ENCODE measurements at places on chromosomes 3 and 15.

- DNase-seq, result no peak
Measured at GRCh38 chr3:98705694-98706093, 57.4 kb upstream of the ST3GAL6 start.

- no peak for DNase-seq
Measured at GRCh38 chr3:15633159-15633558, 31.6 kb downstream of the BTD start.

GRCh38 chr3:4052706-4053105 lies 250.5 kb upstream of the SETMAR start:
- no peak for DNase-seq

GRCh38 chr3:104132566-104133403 lies 1233.9 kb upstream of the ALCAM start:
- DNase-seq, result no peak

DNA sequence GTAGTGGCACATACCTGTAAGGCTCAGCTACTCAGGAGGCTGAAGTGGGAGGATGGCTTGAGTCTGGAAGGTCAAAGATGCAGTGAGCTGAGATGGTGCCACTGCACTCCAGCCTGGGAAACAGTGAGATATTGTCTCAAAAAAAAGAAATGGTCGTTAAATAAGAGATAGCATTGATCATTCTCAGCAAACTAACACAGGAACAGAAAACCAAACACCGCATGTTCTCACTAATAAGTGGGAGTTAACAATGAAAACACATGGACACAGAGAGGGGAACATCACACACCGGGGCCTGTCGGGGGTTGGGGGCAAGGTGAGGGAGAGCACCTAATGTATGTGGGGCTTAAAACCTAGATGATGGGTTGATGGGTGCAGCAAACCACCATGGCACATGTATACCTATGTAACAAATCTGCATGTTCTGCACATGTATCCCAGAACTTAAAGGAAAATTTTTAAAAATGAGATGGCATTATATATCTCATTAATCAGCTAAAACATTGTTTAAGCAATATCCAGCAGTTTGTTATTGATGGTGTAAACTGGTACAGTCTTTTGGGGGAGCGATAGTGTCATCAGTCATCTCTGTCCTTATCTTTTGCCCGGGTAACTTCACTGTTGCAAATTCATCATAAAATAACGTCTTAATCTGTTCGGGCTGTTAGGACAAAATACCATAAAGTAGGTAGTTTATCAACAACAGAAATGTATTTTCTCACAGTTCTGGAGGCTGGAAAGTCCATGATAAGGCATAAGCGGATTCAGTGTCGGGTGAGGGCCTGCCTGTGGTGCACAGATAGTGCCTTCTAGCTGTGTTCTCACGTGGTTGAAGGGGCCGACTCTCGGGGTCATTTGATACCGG lies 1.7 kb upstream of the MAN2A2 start:
- DNase-seq, result no peak

DNA sequence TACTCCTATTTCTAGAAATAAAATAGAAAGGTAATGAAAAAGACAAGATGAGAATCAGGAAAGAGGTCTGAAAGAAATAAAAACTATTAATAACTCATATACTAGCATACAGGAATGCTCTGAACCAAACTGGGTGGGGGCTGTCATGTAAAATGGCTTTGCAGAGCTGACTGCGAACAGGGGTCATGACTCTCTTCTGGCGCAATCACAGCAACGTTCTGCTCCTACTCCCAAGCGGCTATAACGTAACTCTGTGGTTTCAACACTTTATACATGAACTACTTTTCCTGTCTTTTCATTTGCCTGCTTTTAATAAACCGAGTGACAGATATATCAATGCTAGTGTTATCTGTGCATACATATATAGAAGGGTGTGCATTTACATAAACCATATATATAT lies 116.7 kb downstream of the DLG1 start:
- DNase-seq, result no peak

DNA sequence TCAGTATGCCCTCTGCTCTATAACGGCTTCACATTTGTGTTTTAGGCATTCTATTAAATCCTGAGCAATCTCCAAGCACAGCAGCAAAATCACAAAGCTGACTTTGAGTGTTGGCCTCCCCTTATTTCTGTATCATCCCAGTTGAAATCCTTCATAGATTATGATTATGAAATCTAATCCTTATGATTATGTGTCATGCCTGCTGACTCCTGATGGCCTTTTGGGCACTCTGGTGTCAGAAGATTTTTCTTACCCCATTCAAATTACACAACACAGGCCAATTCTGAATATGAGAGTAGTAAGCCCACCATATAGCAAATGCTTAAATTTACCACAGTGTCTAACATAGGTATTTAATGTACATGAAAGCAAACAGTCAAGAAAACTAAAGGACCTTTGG lies 34.3 kb downstream of the CDV3 start:
- DNase-seq, result no peak

DNA sequence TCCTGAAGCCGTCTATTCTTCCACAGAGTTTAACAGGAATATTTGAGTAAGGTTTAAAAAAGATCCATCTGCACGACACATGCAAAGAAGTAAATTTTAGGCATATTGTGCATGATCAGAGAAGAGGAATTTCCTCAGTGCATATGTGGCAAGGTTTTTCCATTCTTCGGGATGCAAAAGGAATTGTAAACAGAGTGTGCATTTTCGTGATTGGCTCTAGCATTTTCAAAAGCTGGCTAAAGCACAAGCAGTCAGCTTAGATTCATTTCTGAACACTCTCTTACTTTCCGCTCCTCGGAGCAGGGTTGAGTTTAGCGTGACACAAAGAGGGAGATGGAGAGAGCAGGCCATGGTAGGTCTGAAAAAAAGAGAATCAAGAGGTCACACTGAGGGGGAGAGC lies 128.2 kb downstream of the ADAMTS9 start:
- no peak for DNase-seq

DNA sequence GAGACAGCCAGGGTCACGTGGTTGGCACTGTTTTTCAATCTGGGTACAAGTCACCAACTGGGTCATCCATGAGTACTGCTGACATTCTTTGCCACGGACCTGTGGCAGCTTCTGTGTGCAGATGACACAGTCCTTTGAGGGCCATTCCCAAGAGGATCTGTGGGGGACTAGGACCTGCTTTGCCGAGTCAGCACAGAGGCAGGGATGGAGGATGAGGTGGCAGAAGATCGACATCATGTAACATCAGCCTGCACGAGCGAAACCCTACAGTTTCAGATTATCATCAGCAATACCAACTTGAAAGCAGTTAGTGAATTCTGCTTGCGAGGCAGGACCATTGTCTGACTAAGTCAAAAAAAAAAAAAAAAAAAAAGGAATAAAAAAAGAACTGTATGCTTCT lies 227.7 kb downstream of the FOXP1 start:
- peak; percentile 27 for DNase-seq

GRCh38 chr3:143628971-143629370 lies 219.3 kb downstream of the SLC9A9 start:
- no peak for DNase-seq

DNA sequence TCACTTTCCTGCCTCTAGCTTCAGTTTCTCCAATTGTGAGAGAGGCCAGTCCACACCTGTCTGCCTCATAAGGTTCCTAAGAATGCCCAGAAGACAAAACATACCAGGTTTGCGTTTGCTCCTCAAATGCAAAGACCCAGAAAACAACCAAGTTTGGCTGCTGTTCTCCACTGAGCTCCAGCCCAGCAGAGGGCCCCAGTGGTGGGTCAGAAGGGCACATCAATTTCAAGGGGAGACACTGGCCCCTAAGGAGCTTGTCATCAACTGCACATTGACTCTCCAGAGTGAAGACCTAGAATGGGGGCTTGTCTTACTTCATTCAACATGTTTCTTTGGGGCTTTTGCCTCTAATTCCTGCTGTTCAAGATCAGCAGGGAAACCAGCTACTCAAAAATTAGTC lies 127.9 kb upstream of the SLC6A11 start:
- no peak for DNase-seq

DNA sequence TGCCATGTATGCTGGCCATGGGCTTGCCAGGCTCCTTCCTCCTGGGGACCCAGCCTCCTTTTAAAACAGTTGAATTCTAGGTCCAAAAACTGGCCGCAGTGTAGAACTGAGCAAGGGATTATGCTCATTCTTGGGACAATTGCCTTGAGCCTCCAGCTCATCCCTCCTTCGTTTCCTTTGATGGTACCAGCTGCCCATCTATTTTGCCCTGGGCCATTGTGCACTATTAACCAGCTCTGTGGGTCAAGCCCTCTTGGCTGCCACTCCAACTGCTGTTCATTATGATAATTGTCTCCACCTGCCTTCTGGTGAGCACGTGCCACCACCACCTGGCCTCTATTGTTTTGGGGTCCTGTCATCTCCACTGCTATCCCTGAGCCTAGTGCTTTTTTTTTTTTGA lies 75.8 kb upstream of the SYN2 start:
- no peak for DNase-seq

DNA sequence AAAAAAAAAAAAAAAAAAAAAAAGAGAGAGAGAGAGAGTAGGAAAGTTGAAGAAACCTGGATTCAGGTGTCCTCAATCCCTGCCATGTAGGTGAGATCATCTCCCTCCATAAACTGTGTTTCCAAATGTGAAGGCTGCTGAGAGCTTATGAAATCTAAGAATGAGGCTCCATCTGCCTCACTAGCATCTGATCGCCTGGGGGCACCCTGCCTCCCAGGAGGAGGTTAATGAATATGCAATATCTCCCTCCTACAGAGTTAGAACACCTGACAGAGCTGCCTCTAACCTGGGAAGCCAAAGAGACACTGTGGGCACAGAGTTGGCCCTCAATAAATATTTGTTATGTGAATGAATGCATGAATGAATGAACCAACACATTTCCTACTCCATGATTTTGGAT lies 23.8 kb upstream of the ZNF148 start:
- DNase-seq, result no peak

GRCh38 chr3:16704941-16705340 lies 99.7 kb upstream of the DAZL start:
- DNase-seq, result no peak

GRCh38 chr15:68158046-68158628 lies 47.0 kb downstream of the CALML4 start:
- DNase-seq, result no peak

DNA sequence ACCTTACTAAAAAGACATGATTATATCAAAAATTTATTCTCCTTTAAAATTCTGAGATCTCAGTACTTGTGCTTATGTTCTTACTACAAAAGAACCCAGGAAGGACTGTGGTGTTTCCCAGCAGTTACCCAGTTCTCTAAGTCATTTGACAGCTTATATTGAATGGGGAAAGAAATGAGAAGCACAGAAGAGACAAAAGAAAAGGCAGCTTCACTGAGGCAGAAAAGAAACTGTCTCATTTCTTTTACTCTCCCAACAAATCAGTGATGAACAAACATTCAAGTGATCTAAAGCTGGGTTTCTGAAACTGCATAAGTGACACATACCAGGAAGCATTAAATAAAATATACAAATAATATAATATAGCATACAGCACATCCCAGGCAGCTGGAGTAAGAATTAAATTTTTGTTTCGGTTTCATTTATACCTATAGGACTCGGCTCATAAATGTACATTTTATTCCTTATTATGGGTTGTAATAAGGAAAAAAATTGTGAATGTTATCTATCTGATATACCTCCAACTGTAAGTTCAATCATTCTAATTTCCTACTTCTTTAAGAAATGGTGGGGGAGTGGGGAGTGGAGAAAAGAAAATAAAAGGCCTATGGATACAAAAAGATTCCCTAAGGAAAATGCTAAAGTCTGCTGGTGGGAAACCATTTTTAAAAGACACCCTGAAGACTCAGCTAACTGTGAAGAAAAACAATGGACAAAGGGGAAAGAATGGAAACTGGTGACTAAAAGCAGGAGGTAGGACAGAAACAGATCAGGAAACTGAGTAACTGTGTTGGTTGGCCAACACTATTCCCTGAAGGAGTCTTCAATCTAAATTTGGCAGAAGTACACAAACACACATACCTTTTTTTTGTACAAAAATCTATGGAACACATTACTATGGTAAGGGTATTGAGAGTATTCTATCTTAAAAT lies 156.8 kb downstream of the TBC1D5 start:
- DNase-seq, result no peak

DNA sequence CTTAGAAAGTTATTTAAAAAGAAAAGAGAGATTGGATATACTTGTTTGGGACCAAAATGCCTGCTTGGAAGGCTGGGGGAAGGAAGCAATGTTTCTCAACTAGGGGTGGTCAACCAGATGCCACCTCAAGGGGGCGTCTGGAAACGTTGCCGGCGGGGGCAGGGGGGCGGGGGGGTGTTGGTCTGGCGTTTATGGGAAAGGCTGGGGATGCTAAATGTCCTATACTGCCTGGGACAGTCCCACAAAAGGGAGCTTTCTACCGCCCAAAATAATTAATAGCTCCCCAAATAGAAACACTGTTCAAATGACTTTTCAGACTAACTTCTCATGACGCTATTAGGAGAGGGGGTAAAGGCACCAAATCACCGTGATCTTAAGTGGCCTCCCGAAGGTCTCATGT lies 2.2 kb downstream of the POLG start:
- DNase-seq, result no peak

DNA sequence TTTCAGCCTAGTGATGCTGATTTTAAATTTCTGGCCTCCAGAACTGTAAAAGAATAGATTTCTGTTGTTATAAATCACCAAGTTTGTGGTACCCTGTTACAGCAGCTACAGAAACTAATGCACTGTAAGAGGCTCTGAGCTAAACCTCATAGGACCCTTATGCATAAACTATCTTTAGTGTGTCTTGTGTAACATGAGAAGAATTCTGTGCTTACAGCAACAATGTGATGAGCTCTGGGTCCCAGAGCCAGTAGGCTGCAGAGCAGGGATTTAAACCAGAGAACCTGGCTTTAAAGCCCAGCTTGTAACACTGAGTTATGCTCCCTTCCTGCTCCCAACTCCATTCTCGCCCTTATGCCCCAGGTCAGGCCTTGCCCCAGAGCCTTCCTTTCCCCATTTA lies 113.1 kb downstream of the THSD4 start:
- no peak for DNase-seq

DNA sequence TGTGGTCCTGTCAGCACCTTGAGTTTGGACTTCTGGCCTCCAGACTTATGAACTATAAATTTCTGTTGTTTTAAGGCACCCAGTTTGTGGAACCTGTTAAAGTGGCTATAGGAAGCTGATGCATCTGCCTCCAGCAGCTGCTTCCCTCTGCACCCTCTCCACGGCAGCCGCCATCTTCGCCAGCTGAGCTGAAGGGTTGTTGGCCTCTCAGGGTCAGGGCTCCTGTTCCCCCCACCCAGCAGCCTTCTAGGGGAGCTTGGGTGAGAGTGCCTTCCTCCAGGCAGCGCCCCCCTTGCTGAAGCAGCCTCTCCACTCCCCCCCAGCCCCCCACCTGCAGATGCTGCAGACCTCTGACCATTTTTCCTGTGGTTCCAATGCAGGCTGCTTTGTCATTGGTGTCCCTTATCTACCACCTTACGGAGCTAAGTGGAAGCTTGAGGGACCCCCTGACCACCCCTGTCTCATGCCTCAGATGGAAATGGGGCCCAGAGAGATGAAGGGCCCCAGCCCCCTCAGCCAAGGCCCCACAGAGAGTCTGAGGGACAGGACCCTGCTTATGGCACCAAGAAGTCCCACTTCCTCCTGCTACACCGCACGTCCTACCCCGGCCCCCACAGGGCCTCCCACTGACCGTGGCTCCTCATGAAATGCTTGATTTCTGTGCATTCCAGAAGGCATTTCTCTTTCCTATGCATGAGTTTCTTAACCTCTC lies 61.4 kb upstream of the TLE3 start:
- no peak for DNase-seq

Data from activated CD4-positive, alpha-beta T cell treated with anti-CD3 and anti-CD28 coated beads for 24 hours (primary cell).